ENCODE measurements at places on chromosomes 12 and 14.

- peak; percentile 80 for DNase-seq
These were observed 14.1 kb downstream of the SGPP1 start for GRCh38 chr14:63713764-63714163.

GRCh38 chr14:103277931-103278330 is 56.1 kb upstream of the EIF5 start:
- no peak for DNase-seq

DNA sequence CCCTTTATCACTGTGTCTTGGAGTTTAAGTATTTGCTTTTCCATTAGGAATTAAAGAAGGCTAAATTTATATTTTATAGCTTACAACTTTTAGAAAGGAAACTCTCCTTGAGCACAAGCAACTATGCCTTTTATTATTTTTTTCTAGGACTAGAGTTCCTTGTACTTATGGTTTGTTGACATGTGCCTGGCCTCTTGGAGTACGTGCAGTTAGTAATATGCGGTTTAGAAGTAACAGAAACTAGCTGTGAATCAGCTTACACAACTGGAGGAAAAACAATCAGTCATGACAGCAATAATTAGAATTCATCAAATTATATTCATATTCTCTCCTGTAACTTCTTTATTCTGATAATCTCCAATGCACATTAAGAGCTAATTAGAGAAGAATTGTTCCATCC is 428.7 kb downstream of the AEBP2 start:
- no peak for DNase-seq

- DNase-seq: no peak
These were observed 60.0 kb downstream of the CAPS2 start for GRCh38 chr12:75270157-75270556.

DNA sequence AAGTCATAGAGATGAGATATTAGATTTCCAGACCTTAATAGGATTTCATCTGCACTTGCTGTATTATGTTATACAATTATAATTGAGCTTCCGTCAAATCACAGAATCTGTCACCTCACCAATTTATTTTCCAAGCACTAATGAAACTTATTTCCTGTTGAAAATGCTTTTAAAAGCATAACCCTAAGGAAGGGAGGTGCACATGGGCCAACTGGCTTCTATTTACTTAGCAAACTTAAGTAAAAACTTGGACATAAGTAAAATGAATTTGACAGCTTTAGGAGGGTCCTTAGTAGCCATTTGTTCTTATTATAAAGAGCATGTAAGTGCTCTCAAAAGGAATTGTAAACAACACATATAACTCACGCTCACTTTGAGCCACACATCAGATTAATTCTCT is 462.2 kb upstream of the TMPO start:
- DNase-seq: no peak

GRCh38 chr12:126038434-126038833 is 973.2 kb downstream of the AACS start:
- DNase-seq: no peak

GRCh38 chr14:101082036-101082435 is 178.5 kb upstream of the RTL1 start:
- DNase-seq: no peak

DNA sequence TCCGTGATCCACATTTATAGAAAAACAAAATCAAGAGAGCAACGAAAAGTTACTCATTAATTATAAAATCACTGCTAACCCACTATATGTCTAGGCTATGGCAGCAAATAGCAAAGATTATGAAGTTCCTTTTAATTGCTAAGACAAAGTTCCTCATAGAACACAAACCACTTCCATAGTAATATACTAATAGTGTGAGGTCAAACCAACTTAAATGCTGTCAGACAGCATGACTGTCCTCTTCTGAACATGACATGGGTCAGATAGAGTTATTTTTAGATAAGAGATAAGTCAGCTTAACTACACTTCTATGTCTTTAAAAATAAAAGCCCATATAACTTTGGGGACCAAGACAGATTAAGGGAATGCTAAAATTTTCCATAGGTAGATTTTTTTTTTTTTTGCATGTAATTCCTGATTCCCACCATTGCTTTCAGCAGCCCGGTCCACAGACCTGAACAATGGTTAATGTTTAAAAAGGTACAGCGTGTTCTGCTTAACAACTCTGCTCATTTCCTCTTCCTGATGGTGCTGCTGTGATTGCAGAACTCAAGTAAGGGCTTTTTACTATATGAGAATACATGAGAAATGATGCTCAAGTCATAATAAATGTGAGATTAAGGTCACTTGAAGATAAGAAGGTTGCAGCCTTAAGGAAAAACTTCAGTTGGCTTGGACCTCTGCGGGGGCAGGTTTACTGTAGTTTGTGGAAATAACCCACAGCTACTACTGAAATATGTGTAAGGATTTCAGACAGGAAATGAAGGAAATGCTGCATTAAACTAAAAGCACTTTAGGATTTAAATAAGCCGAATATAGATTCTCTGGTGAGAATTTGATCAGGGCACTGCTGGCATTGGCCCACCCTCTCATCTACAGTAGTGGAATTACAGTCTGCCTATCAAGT is 37.7 kb upstream of the DUSP6 start:
- no peak for DNase-seq

DNA sequence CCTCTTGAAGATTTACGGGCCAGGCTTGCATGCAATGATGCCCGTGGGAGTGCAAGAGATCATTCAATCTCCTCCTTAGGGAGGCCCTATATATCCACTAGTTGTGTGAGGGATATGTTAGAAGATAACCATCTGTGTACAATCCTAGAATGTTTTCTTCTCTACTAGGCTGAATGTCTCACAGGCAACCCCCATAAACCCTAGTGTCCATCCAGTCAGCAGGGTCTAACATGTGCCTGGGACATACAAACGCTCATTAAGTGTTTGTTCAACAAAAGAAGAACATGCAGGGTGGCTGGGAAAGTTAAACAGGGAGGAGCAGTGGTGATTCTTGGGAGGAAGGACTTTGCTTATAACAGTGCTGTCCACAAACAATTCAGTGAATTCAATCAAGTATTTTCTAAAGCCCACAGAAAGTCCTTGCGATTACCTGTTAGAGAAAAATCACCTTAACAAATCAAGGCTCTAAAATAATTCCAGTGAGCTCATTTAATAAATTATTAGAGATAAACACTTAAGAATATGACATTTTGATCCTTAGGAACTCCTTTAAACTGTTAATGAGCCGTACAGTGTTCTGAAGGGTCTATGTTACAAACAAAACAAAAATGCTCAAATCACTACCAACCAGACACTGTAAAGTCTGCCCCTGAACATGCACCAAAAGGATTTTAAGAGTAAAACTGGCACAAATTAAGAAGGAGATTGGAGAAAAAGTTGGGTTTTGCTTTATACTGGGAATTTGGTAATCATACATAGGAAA is 96.6 kb upstream of the FERMT2 start:
- peak; percentile 44 for DNase-seq

DNA sequence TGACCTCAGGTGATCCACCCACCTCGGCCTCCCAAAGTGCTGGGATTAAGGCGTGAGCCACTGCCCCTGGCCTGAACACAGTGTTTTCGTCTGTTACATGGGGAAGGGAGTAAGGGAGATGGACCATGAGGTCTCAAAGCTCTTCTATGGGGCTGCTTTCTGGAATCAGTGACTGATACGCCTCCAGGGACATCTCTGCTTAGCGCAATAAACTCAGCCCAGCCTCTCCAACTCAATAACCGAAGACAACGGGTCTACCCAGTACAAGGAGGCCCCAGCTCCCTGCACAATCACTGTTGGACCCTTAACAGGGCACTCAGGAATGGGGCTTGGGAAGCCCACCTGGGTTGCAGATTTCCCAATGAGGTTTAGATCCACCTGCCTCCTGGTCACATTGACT is 42.6 kb upstream of the CHGA start:
- DNase-seq: no peak

DNA sequence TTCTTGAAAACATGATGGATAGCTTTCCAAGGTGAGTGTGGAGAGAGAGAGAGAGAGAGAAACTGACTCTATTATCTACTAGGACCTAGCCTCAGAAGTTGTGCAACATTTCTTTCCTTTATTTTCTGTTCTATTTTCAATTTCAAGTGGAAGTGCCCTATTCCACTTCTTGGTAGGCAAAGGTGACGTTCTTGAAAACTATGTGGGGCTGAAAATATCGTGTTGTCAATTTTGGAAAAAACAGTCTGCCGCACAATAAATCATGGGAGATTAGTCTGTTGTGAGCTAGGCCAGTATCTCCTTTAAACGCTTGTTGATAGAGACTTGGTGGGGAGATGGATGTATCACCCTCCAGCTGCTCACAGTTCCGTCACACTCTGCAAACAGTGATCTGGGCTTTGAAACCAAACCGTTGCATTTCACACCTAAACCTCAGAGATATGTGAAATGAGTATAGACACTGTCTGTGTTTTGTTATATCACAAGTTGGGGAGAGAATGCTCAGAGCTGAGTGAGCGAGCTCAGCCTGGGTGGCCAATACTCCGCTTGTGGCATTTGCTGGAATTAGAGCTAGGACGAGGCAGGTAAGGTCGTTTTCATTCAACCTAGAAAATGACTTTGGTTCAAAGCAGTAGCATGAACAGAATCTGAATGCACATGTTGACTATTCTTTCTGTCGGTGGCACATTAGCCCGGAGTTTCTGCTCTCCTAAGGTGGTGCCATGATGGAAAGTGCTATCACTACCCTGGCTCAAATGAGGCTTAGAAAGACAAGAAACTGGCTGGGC is 75.1 kb upstream of the ST8SIA1 start:
- DNase-seq: no peak

DNA sequence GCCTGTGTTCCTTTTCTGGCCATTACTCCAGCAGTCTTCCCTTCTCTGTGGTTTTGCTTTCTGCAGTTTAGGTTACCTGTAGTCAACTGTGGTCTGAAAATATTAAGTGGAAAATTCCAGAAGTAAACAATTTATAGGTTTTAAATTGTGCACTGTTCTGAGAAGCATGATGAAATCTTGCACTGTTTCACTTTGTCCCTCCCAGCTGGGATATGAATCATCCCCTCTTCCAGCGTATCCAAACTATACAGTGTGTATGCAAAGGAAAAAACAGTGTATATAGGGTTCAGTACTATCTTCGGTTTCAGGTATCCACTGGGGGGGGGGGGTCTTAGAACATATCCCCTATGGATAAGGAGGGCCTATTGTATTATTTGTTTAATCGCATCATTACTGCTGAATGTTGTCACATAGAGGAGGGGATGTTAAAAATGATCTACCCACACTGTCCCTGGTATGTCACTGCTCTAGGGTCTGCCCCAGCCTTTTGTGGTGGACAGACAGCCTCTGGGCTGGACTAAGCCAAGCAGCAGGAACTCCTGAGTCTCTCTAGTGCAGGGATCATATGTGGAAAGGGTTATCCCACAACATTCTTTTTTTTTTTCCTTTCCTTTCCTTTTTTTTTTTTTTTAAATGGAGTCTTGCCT is 109.1 kb upstream of the MAX start:
- peak; percentile 73 for DNase-seq

DNA sequence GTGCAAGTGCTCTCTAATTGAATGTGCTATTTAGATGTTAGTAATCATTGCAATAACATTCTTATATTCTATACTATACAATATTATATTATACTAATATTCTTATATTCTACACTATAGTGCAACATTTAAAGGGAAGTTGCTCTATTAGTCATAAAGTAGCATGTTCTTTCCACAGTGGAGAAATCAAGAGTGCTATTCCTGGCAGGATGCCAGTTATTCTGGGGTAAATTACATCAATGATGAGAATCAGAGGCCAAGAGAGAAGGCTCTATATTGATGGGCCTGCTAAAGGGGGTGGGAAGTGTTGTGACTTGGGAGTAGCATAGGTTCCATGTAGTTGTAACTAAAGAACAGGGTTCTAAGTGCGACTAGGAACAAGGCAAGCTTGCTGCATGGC is 121.5 kb downstream of the SLC15A5 start:
- no peak for DNase-seq

- DNase-seq: no peak
These were observed 592.5 kb downstream of the RPL10L start for GRCh38 chr14:46058964-46059563.

- no peak for DNase-seq
These were observed 9.1 kb downstream of the NEMP1 start for GRCh38 chr12:57069523-57069922.

GRCh38 chr12:111792155-111792855 is 25.6 kb downstream of the ALDH2 start:
- no peak for DNase-seq

- DNase-seq: no peak
These were observed 21.4 kb downstream of the B4GALNT3 start for GRCh38 chr12:480831-481816.

DNA sequence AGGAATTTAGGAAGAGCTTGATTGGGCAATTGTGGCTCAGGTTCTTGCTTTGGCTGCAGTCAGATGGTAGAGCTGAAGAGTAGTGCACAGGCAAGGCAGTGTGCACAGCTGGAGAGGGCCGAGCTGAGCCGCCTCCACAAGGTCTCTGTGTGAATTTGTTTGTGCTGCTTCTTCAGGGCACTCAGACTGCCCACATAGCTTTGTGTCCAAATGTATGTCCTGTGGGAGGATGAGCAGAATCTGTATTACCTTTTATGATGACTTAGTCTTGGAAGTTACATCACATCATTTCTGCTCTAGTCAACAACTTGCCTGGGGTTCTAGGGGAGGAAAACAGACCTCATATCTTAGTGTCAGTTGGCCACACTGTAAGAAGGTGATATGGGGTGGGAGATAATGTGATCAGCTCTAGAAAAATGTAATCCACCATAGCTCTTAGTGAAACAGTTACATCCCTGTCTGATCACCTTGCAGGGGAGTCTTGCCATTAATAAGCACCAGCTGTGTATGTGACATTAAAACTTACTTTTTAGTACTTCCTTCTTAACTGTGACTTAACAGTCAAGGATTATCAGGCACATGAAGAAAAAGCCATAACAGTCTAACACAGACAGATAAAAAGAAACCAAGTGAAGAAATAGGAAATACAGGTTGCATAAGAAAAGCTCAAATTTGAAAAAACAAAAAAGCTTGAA is 53.4 kb downstream of the RCOR1 start:
- no peak for DNase-seq

DNA sequence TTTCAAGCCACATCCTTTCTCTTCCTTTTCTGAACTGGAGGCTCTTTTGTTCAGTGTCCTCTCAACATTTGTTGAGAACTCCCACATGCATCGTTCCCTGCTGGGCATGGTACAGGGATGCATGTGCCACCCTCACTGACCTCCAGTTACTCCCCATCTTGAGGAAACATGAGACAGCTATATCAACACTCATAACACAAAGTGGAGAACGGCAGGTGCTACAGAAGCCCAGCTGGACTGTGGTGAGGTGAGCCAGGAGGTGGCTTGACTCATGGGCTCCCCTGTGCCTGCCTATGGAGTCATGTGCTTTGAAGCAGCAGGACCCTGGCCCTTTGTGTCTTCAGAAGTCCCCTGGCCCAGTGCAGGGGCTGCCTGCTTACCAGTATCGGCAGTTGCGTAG is 9.7 kb downstream of the MYH6 start:
- DNase-seq: no peak

Measured in HTR-8/SVneo (cell line).